ENCODE measurements at places on chromosomes 12 and 14.
A peak's percentile ranks its signal among the peaks of the same experiment; 100 is the strongest.

DNA sequence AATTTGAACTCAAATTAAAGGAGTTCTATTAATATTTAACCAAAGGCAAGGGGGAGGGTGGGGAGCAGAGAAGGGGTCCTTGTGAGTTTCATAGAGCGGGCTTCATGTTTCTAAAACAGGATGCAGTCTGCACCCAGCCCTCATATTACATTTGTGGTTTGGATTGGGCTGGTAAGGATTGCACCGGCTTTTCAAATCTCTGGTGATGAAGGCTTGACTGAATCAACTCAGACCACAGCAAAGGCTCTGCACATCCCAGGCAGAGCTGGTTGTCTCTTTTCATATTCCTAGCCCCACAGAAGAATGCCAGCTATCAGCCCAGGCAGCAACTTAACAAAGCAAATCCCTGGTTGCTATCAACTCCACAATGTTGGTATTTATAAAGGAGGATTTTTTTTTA, 1221.4 kb downstream of the VRK1 start:
- no peak for DNase-seq

- DNase-seq: no peak
Observed at GRCh38 chr12:26874501-26875296, 41.7 kb upstream of the ITPR2 start.

DNA sequence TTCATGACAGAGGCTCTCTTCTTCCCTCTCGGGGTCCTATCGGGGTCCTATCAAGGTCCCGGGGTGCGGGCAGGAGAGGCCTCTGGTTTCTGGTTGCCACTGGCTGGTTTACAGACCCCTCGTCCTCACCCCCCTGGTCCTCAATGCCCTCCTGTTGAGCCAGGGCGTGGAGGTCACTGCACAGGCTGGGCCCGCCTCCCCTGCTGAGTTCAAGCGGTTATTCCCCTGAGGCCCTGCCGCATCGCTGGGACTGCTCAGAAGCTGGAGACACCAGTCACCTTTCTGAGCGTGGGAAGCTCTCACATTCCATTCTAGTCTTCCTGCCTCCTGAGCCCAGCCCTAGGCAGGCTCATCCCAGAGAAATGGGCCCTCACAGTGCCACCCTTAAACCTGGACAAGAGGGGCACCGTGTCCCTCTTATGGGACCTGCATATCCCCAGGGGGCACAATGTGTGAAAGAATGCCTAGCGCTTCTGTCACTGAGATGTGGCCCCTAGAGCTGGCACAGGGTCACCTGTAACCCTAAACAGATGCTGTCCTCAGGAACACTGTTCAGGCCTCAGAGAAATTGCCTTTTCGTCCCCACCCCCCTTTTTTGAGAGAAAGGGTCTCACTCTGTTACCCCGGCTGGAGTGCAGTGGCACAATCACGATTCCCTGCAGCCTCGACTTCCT, 177.7 kb upstream of the RGS6 start:
- no peak for DNase-seq

GRCh38 chr12:77001276-77001675, 64.1 kb downstream of the E2F7 start:
- DNase-seq: no peak

GRCh38 chr14:37610945-37611523, 15.6 kb downstream of the TTC6 start:
- no peak for DNase-seq

DNA sequence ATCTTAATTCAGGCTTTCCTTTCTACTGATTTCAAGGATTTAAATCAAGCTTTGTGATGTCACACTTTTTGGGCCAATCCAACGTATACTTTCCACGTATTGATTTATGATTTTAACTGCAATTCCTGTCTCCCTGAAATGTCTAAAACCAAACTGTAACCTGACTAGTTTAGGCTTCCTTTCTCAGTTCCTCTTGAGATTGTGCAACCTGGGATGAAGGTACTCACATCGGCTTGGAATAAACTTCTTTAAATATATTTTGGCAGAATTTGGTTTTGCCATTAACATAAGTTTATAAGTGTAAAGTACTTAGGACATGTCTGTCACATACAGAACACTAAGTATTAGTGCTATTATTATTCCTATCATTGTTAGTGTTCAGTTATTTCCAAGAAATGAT, 224.6 kb downstream of the CRADD start:
- no peak for DNase-seq

DNA sequence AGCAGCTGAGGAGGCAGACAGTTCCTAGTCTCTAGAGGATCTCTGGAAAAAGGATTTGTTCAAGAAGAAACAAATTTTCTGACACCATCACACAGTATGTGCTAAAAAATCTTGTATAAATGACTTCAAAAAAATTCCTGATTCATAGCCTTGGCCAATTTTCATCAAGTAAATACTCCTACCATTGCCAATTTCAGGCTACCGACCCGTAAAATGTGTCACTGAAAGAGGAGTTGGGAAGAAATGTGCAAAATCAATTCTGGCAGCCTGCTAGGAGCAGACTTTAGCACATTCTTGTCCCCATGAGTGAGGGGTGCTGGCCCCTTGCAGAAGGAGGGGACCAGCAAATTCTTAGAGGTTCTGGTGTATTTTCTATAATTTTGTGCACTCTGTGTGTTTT, 109.4 kb downstream of the TMEM30B start:
- no peak for DNase-seq

- peak; percentile 29 for DNase-seq
Observed at GRCh38 chr14:86038387-86039042, 508.6 kb downstream of the FLRT2 start.

GRCh38 chr12:121530600-121531355, 50.0 kb downstream of the KDM2B start:
- DNase-seq: no peak

- no peak for DNase-seq
Observed at GRCh38 chr12:32895688-32896431, 717 bp downstream of the PKP2 start.

- DNase-seq: no peak
Observed at GRCh38 chr14:55092341-55092740, 36.7 kb upstream of the LGALS3 start.
